Thyroid gland (tissue), 4 donors: ENCODE measurements at places on chromosomes 7 and 10. TPM values are rescaled to one million over a fixed set of nuclear protein-coding genes. Genes with fewer than 3 reads are reported as not detected.

- H3K27me3 ChIP-seq, result no peaks in the 10 kb centered on the region
- H3K36me3 ChIP-seq, result peaks cover 8% of the 10 kb centered on the region
- DNase-seq, result no peak
- H3K4me1 ChIP-seq, result no peaks in the 10 kb centered on the region
Observed at GRCh38 chr10:386771-387592, 251.7 kb downstream of the ZMYND11 start.

GRCh38 chr10:51955696-51956095 lies 256.3 kb upstream of the CSTF2T start:
- no peaks in the 10 kb centered on the region for H3K27me3 ChIP-seq
- no peak overlapping the region for H3K4me3 ChIP-seq
- no peak overlapping the region for H3K27ac ChIP-seq
- no peaks in the 10 kb centered on the region for H3K4me1 ChIP-seq

GRCh38 chr10:119242186-119242585 lies 34.8 kb downstream of the GRK5 start:
- peak overlapping the region; percentile 7 for H3K27ac ChIP-seq
- H3K27me3 ChIP-seq, result no peaks in the 10 kb centered on the region
- no peak for DNase-seq
- H3K4me3 ChIP-seq, result no peak overlapping the region
- no peaks in the 10 kb centered on the region for H3K36me3 ChIP-seq

GRCh38 chr10:34403512-34403911 lies 411.6 kb downstream of the PARD3 start:
- no peaks in the 10 kb centered on the region for H3K4me1 ChIP-seq
- H3K36me3 ChIP-seq, result no peaks in the 10 kb centered on the region
- no peaks in the 10 kb centered on the region for H3K27me3 ChIP-seq
- no peak for DNase-seq
- H3K4me3 ChIP-seq, result no peak overlapping the region

DNA sequence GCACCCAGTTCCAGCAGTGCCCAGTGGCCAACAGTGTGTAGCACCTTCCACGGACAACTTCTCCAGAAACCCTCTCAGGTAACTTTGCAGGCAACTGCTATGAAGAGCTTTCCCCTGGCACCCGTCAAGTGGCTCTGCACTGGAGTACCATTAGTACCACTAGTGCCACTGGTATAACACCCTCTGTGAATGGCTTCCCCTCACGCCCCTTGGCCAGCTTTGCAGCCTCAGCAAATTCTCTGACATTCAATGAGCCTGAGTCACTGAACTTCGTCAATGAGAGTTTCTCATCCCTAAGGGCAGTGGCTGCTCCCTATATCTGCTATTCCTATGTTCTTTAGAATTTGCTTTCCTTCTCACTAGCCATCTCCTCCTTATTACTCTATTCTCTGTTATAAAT lies 7.6 kb upstream of the HERPUD2 start:
- no peaks in the 10 kb centered on the region for H3K27me3 ChIP-seq
- H3K4me3 ChIP-seq, result no peak overlapping the region
- no peaks in the 10 kb centered on the region for H3K4me1 ChIP-seq
- H3K36me3 ChIP-seq, result no peaks in the 10 kb centered on the region
- H3K27ac ChIP-seq, result no peak overlapping the region
- DNase-seq, result peak; percentile 62

Gene PAPOLB
- total RNA-seq, result 0.34 TPM

GRCh38 chr7:6691609-6692106 lies 15.1 kb downstream of the ZNF12 start:
- H3K27ac ChIP-seq, result no peak overlapping the region
- no peaks in the 10 kb centered on the region for H3K4me1 ChIP-seq
- H3K4me3 ChIP-seq, result no peak overlapping the region
- H3K27me3 ChIP-seq, result no peaks in the 10 kb centered on the region
- H3K36me3 ChIP-seq, result peaks cover 95% of the 10 kb centered on the region

Gene TRIM50
- total RNA-seq, result 1.7 TPM

Gene STAG3
- not detected for total RNA-seq

Gene NPY4R2
- total RNA-seq, result not detected

Gene KNDC1
- total RNA-seq, result 2.9 TPM

GRCh38 chr10:24097751-24098207 lies 111.2 kb upstream of the KIAA1217 start:
- H3K27me3 ChIP-seq, result no peaks in the 10 kb centered on the region
- no peaks in the 10 kb centered on the region for H3K36me3 ChIP-seq
- peak; percentile 87 for DNase-seq
- H3K4me3 ChIP-seq, result no peak overlapping the region

Gene HTR5A
- not detected for total RNA-seq
